Left hindlimb (tissue), 1 donor: ENCODE measurements at places on chromosomes 16 and 17.

GRCh38 chr16:25063865-25064264 is 47.7 kb upstream of the LCMT1 start:
- no peak for DNase-seq

GRCh38 chr16:21023509-21024202 is 123.1 kb downstream of the LYRM1 start:
- DNase-seq, result no peak

DNA sequence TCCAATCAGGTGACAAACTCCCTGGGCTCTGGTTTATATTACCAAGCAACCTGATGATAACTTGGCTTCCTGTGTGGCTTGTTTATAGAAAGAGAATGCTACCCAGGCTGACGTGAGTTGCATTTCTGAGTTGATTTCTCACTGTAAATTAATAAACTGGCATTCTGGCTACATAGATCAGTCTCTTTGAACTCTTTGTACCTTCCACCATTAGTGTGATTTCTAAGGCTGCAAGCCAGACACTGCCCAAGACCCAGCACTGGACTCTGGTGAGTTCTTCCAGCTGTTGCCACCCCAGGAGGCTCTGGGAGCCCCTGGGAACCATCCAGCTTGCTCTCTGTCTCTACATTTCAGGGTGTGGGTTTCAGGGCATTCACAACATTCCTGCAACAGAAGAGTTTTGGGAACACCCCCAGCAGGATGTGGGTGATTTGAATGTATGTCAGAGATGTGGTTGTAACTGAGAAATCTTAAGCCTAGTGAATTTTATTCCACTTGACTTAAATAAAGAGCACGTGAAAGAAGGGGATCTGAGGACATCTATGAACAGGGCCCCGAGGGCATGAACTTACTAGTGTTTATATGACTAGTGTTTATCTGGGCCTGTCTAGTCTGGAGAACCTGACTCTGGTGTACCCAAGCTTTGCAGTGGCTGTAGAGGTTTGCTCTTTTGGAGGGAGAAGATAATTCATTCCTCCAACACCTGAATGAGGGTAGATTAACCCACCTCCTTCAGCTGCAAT is 30.3 kb upstream of the LRRC37A start:
- DNase-seq, result no peak

GRCh38 chr16:51762081-51762996 is 611.3 kb upstream of the SALL1 start:
- peak; percentile 84 for DNase-seq

DNA sequence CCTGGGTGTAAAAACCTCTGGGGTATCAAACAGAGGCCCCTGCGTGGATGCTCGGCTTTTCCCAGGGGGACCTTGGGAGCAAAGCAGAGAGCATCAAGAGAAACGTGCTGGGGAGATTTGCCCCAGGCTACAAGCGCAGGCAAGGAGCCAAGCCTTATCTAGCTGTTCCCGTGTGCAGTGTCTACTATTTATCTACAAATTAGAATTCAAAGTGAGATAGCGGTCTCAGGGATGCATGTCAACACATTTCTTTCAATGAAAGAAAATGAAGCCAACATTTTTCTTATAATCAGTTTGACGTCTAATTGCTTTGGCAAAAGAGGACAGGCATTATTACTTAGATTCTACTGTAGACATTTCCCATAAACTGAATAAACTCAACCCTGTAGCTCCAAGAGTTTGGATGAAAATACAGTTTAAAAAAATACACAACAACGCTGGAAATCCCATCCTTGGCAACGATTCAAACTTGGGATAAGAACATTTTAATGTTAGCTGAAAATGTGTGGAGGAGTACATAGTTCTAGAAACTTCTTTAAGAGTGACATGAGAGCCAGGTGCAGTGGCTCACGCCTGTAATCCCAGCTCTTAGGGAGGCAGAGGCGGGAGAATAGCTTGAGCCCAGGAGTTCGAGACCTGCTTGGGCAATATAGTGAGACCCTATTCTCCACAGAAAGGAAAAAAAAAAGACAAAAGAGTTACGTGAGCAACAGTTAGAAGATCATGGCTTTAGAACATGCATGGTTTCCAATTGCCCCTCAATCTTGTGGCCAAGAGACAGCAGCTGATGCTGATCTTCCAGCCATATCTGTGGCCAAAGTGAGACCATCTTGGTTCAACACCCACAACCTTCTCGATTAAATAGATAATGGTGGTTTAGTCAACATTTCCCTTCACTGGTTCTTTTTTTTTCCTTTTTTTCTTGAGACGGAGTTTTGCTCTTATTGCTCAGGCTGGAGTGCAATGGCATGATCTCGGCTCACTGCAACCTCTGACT is 7.2 kb downstream of the SPNS3 start:
- DNase-seq, result no peak

DNA sequence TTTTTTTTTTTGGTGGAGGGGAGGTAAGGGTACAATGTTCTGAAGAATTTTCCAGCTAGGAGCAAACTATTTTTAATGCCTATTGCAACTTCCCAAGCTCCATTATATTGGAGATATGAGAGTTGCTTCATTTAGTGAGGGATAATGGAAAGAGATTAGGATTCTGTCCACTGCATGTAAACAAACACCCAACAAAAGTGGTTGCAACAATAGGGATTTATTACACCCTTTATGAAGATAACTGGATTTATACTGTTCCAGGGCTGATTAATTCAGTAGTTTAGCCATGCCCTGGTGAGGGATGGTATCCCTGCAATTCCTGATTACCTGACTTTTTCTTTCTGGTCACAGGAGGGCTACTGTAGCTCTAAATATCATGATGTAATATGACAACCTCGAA is 40.5 kb downstream of the MAP2K6 start:
- no peak for DNase-seq

DNA sequence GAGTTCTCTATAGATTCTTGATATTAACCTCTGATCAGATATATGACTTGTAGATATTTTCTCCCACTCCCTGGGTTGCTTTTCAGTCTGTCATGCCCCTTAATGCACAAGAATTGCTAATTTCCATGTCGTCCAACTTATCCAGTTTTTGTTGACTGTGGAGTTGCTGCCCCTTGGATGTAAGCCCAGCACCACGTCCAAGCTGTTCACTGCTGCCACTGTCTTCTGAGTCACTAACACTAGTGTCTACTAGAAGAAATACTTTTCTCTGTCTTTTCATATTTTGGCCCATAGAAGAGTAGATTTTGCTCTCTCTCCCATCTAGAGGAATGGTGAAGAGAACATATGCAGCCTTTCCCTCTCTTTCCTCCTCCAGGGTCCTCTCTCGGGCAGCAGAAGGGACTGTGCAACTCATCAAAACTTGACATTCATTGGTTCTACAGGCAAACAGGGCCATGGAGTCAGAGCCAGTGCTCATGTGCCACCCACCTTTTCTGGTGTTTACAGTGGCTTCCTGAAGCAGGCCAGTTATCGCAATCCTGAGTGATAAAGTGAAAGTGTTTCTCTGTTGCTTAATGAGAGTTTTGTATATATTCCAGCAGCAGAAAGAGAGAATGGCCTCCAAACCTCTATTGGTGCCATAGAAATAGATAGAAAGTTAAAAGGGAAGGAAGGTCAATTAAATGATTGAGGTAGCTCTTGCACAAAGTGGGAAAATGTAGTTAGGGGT is 22.6 kb upstream of the PMP22 start:
- no peak for DNase-seq

DNA sequence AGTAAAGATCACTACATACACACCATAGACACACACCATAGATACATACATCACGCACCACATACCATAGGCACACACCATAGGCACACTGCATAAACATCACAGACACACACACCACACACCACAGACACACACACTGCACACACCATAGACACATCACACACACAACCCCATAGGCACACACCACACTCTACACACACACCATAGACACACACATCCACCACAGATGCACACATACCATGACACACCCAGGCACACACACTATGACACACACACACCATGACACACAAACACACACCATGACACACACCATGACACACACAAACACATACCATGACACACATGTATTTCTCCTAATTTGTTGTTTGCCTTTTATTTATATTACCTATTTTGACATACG is 14.1 kb downstream of the TBC1D16 start:
- no peak for DNase-seq

DNA sequence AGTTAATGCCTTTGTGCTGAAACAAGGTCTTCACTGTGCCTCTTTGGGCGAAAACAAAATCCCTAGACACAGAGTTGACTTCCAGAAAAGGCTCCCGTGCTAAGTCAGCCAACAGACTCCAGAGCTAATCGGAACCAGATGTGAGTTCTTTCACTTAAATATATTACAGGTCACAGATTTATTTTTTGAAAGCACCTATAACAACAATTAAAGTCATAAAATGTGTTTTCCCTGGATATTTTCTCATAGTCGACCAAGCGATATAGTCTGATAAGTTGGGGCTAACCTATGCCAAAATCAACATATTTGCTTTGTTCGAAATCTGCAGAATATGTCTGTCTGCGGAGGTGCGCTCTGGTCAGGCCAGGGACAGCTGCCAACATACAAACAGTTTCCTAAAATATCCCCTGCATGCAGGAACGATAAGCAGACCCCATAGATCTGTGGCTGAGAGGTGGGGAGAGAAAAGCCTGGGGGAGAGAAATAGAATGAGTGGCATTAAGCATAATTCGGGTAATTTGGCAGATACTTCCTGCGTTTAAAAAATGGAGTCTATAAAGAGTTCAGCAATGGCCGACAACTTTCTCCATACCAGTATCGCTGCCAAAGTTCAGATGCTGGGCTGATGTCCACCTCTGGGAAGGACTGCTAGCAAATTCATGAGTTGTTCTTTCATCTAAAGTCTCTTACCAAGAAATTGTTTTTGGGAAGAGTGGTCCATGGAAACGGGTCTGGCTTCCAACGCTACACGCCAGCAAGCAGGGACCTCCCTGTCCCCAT is 50.8 kb upstream of the MYH10 start:
- peak; percentile 86 for DNase-seq

DNA sequence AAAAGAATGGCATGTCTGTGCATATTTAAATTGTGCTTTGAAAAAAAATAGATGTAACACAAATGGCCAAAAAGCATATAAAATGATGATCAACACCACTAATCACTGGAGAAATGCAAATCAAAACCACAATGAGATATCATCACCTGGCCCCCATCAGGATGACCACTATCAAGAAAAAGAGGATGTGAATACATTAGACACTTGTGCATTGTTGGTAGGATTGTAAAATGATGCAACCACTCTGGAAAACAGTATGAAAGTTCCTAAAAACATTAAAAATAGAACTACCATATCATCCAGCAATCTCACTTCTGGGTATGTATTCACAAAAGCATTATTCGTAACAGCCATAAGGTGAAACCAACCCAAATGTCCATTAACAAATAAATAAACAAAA is 91.5 kb downstream of the SPAG9 start:
- no peak for DNase-seq

- no peak for DNase-seq
Observed at GRCh38 chr17:17831208-17832031, 5.4 kb downstream of the SREBF1 start.

GRCh38 chr17:31595666-31596381 is 204.3 kb downstream of the RAB11FIP4 start:
- DNase-seq, result no peak
